ENCODE measurements at places on chromosomes 2 and 18.

DNA sequence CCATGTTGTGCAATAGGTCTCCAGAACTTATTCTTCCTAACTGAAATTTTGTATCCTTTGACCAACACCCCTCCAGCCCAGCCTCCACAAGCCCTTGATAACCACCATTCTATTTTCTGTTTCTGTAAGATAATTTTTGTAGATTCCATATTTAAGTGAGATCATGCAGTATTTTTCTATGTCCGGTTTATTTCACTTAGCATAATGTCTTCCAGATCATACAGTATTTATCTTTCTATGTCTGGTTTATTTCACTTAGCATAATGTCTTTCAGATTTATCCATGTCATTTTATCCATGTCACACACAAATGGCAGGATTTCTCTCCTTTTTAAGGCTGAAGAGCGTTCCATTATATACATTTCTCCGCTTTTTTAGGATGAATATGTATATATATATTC, 24.4 kb upstream of the ONECUT2 start:
- DNase-seq = no peak

GRCh38 chr2:37506407-37507050, 162.1 kb downstream of the QPCT start:
- DNase-seq = no peak

DNA sequence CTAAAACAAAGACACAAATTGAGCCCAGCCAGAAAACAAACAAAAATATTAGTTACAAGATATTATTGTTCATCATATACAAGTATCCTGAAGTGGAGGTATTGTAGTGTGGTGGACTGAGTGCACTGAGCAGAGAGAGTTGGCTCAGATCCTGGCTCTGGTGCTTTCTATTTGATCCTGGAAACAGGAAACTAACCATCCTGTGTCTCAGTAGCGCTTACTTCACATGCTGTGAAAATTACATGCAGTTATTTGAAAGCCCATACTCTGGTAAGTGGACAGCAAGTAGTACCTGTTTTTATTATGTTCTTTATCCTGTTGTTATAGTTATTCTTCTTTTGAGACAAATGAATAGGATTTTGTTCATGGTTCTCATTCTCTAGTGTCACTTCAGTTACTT, 84.3 kb upstream of the CRIM1 start:
- no peak for DNase-seq

DNA sequence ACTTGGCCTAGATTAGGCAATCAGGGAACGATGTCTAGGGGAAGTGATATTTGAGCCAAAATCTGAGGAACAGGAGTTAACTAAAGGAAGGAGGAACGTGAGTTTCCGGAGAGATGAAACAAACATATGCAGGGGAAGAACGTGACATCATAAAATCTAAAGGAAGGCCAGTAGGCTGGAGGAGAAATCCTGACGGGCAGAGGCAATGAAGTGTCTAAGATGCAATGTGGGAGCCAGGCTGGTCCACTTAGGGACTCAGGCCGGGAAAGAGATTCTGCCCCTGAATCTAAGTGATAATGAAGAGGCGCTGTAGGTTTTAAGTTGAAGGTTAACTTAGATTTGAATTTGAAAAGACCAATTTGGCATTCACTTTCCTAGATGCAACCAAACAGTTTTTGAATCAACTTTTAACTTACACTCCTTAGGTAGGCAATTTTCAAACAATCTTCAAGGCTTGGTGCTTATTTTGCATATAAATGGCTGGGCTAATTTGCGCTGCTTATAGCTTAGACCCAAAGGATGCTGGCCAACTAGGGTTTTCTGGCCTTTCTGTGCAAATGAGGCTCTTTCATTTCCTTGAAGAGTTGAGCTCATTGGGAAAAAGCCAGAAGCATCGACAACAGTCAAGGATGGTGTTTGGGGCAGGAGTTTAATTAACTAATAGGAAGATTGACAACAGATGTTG, 221.7 kb downstream of the SOX11 start:
- no peak for DNase-seq

DNA sequence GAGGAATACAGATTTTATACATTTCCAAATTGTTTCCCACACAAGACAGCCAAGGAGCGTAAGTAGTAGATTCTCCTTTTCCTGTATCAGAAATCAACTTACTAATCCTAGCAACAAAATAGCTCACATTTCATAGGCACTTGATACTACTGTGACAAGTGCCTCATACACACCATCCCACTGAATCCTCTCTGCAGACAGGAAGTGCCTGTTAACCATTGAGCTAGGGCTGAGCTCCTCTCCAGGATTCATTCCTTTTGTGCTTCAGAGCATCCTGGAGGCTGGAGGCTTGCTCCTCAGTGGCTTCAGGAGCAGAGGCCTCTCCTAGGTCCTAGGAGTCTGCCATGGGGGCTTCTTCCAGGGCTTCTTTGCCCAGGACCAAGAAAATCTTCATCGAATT, 20.8 kb upstream of the ZNF396 start:
- DNase-seq = no peak

GRCh38 chr2:48753228-48753627, 2.3 kb downstream of the LHCGR start:
- DNase-seq = no peak

DNA sequence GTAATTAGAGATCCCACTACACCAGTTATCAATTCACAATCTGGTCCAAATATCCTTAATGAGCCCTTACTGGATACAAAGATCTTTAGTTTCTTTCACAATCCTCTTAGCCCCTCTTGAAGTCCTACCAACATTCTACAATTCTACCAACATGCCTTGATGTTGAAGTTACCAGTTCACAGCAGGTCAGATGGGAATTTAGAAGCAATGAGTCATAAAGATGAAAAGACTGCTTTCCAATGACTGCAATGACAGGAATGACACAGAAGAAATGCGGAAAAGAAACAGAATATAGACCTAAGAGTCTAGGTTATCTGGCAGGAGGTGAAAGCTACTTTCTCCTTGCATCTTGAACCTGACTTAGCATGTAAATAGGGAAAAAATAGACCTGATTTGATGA, 24.5 kb downstream of the RTTN start:
- no peak for DNase-seq

DNA sequence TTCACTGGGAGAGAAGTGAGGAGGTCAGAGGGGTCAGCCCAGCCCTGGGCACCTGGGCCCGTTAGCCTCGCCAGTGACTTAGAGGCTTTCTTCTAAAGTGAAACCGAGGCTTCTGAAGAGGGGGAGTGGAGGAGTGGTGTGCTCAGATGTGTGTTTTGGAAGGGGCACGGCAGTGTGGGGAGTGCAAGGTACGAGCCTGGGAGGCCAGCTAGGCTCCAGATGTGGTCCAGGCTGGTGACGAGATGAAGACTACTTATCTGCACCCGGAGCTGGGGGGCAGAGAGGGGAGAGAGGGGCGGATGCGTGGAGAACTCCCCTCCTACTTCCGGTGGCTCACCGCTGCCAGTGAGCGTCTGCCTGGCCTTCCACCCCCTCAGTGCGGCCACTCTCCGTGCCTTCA, 371.3 kb upstream of the HS6ST1 start:
- no peak for DNase-seq

DNA sequence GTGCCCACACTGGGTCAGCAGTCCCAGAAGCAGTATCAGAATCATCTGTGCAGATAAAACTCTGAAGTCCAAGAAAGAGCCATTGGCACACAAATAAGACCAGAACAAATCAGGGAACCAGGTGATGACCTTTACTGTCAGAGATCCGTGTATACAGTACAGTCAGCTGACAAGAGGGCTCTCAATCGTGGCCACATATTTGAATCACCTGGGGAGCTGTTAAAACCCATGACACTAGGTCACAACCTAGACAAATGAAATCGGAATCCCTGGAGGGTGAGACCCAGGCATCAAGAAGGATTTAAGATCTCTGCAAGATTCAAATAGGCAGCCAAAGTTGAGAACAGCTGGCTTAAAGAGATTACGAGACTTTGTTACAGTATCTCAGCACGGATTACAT, 807.1 kb downstream of the RNF144A start:
- no peak for DNase-seq

- no peak for DNase-seq
Observed at GRCh38 chr18:35671966-35672603, 90.5 kb downstream of the GALNT1 start.

DNA sequence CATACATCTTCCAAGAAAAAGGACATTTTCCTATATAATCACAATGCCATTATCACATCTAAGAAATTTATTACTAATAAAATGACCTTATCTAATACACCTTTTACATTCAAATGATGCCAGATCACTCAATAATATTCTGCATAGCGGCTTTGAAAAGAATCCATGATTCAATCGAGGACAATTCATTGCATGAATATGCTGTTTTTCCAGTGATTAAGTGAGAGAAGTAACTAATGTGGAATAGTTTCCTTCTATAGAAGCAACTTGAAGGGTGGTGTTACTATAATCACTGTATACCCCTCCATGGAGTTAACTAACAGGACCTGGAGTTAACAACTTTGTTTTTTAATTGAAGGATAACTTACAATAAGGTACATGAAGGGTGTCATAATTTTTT, 9.1 kb downstream of the PLEK start:
- DNase-seq = no peak

- DNase-seq = no peak
Observed at GRCh38 chr2:34656632-34657031, 1057.5 kb upstream of the FAM98A start.

- no peak for DNase-seq
Observed at GRCh38 chr2:230413479-230413878, 2.5 kb upstream of the SP100 start.

DNA sequence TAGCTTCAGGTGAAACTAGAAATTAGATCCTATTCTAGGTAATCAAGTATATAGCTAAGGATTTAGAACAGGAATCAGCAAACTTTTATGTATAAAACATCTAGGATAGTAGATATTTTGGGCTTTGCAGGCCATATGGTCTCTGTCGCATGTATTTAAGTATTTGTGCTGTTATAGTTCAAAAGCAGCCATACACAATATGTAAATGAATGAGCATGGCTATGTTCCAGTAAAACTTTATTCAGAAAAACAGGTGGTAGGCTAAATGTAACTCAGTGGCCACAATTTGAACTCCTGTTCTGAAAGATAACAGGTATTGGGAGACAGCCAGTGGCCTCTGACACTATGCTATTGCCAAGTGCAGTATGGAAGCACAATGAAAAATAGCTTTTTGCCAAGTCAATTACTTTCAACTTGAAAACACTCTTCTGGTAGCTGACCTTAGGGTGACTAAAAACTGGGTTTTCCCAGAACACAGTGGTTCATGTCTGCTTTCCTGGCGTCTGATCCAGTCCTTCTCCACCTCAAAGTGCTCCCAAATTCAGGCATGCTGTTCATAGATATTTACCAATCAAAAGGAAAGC, 304.7 kb upstream of the SYT4 start:
- DNase-seq = no peak

GRCh38 chr18:32545631-32546030, 74.9 kb upstream of the GAREM1 start:
- no peak for DNase-seq

DNA sequence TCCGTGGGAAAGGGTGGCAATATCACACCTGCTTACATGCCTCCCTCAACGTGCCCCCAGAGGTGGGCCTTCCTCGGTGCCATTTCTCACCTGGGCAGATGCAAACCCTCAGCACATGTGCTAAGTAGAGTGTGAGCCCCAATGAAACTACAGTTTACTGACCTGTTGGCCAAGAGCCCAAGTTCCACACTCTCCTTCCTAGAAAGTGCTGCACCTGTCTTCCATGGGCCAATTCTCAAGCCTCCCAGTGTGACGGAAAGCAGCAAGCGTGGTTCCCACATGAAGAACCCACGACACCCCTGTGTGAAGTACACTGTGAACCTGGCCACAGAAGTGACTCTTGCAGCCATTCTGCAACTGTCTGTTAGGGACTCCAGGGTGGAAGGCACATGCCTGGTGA, 73.7 kb downstream of the UXS1 start:
- DNase-seq = no peak

- no peak for DNase-seq
Observed at GRCh38 chr2:237041231-237041630, 44.5 kb upstream of the COPS8 start.

DNA sequence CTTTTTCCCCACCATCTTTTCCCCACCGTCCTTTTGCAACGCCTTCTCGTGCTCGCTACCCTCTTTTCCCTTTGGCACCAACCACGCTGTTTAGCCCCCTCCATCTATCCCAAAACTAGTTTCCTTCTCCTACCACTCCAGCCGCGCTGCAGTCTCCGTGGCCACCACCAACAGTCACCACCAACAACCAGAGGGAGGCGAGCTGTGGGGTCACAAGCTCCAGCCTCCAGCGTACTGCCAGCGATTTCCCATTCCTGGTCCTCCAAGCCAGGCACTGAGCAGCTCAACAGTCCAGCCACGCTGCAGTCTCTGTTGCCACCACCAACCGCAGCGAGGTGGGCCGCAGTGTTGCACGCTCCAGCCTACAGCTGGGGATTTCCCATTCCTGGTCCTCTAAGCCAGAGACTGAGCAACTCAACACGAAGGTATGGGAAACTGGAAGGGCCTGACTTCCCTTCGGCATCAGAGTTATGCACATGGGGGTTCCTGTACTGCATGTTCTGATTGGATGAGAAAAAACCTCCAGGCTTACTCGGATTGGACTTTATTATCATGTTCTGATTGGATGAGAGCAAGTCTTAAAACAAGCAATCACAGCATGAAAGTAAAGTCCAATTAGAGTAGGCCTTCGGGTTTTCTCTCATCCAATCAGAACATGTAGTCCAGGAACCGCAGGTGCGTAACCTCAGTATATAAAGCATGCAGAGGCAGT, 42.3 kb upstream of the IMP4 start:
- DNase-seq = no peak

DNA sequence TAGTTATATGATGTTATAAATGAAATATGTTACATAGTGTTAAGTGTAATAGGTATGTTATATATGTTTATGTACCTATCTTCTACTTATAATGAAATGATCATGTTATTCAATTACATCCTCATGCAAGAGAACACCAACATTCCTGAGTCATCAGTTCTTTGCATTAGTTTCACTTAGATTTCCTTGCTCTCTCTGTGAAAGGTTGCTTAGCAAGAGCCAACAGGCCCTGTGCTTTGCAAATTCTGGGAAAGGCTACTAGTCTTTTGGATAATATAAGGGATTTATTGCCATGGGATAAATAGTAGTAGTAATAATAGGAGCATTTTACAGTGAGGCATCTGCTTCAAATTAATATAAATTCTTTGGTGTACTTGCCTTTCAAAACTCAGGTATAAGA, 274.8 kb downstream of the SP3 start:
- no peak for DNase-seq

DNA sequence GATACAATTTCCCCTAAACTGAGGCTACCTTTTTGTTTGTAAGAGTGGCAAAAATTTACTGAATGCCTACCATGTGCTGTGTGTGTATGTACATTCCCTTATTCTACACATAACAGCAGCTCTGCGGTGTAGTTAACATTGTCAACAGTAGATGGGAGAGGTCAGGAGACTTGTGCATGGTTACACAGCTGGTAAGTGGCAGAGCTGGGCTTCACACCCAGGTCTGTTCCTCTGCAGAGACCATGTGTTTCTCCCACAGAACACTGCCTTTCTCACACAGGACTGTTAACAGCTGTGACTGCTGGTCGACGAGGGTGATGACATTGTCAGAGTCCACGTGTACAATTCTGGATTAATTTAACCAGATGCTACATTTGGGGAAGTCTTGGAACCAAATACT, 49.1 kb downstream of the EML6 start:
- DNase-seq = no peak
